ENCODE measurements at places on chromosomes 11 and 22. TPM values are rescaled to one million over a fixed set of nuclear protein-coding genes. Genes with fewer than 3 reads are reported as not detected.

USH1C gene
- 0.78 TPM for total RNA-seq

HORMAD2 gene
- total RNA-seq, result not detected

DNA sequence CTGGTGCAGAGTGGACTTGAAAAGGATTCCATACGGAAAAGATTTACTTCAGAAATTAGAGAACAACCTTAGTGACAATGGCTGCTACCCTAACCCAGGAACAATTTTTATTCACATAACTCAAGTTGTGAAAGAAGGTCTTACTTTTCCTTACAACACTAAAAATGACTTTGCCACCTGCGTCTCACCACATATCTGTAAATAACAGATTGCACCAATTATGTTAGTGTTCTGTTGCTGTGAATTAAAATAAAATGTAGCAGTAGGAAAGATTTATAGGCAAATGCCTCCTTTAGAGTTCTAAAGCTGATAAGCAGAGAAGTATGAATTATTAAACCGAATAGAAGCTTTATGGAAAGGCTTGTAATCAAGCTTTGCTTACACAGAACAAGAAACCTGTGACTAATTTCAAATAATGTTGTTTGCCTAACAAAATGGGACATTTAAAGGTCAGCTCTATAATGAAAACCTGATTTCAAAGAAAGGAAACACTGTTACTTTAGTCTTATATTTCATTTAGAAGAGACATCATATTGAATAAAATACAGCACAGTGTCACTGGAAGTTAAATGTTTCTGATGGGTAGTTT lies 2237.8 kb downstream of the LRRC4C start:
- DNase-seq, result no peak

DNA sequence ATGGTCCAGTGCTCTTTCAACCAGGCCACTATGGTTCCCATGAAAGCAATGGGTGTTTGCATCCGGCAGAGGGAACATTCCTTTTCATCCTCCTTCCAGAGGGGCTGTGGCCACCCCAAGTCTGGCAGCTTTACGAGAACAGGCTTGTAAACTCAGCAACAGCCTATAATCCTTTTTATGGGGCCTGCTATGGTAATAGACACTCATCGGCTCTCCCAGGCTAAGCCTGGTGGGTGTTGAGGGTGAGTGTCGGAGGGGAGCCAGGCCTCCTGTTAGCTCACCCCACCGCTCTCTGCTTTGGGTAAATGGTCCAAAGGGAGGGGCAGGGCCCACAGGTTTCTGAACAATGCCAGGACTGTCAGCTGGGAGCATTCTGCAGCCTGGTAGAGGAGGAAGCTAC lies 111.6 kb upstream of the CD82 start:
- DNase-seq, result no peak

DNA sequence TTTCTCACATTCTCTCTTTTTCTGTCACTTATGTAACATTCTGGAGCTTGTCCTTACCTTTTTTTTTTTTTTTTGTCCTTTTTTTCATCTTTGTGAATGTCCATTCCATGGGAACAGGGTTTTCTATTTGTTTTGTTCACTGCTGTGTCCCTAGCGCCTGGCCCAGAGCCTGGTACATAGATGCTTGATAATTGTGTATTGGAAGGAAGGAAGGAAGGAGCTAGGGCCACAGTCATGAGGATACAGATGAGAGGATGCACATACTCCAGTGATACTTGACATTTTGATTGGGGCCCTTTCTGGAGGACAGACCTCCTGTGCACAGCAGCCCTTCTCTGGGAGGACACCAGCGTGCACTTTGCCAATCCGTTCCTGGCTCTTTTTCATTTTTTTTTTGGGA lies 68.9 kb downstream of the KIAA1671 start:
- no peak for DNase-seq

DNA sequence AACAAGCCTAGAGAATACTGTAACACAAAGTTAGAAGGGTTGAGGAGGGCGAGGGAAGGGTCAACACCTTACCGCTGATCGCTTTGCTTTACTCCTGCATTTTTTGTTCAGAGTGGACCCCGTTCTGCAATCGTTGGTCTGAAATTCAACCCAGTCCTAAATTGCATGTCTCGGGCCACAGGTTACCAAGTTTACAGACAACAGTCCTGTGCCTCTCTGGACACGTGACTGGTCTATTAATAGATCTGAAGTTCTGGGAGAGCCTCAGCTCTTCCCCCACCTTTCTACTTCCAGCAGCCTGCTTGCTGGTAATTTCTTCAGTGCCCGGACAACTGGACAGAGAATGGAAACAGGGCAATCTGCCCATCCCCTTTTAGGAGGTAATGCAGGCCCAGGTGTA lies 74.2 kb downstream of the STIM1 start:
- DNase-seq, result peak; percentile 70

MAP4K2 gene
- 4.3 TPM for total RNA-seq

PSMD13 gene
- total RNA-seq, result 189 TPM

- no peak for DNase-seq
Observed at GRCh38 chr11:59698506-59698905, 15.1 kb downstream of the OR10V1 start.

CALCA gene
- total RNA-seq, result not detected

- DNase-seq, result no peak
Observed at GRCh38 chr11:34234086-34234740, 123.6 kb downstream of the ABTB2 start.

GRCh38 chr22:41925783-41926460 lies 684 bp downstream of the TNFRSF13C start:
- DNase-seq, result peak; percentile 70

PGA5 gene
- not detected for total RNA-seq

DNA sequence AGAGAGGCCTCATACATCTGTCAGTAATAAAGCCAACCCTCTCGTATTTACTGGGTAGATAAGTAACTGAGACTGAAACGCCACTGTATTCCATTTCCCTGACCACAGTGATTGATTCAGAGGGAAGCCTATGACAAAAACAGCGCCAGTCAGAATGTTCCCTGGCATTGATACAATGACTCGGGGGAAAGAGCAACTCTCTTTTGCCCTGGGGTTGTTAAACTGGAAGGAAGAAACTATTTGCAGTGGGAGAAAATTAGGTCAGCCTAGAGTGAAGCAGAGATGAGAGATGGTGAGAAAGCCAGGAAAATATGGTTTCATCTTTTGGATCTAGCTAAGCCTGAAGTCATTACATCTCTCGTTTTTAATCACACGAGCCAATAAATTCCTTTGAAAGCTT lies 48.6 kb upstream of the RBFOX2 start:
- DNase-seq, result no peak

GRCh38 chr22:30444632-30445437 lies 19.3 kb downstream of the MTFP1 start:
- no peak for DNase-seq

GRCh38 chr11:60376601-60377000 lies 1.7 kb upstream of the MS4A7 start:
- DNase-seq, result no peak

MS4A14 gene
- total RNA-seq, result 0.10 TPM

DNA sequence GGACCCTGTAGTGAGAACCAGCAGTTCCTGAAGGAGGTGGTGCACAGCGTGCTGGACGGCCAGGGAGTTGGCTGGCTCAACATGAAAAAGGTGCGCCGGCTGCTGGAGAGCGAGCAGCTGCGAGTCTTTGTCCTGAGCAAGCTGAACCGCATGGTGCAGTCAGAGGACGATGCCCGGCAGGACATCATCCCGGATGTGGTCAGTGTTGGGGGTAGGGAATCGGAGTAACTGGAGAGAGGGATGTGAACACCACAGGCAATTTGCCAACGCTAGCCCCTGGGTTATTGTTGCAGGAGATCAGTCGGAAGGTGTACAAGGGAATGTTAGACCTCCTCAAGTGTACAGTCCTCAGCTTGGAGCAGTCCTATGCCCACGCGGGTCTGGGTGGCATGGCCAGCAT lies 19.9 kb downstream of the MADD start:
- DNase-seq, result no peak

IL17REL gene
- not detected for total RNA-seq

GRCh38 chr11:70806461-70807194 lies 408.3 kb downstream of the CTTN start:
- no peak for DNase-seq

KDELR3 gene
- total RNA-seq, result 1.3 TPM

DNA sequence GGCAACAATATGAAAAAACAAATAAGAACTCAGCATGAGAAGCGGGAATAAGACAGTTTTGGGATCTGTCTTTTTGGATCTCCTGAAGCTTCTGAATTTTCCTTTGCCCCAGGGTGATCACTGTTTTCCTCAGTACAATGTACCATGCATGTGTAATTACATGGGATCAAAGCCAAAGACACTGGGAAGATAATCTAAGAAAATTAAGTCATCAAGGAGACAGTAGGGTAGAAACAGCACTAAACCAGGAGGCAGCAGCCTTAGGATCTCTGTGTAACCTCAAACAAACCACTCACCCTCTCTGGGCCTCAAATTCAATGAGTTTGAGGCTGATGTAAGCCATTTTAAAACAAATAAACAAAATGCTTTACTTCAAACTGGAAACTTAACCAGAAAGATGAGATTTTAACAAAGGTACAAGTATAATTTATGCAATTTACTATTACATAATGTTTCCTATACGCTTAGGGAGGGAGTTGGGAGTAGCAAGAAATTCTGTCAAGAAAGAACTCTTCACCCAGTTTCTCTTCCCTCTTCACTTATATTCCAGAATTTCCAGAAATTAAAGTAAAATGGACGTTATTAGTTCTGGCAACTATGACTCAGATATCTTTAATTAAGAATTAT lies 77.0 kb downstream of the RAB30 start:
- no peak for DNase-seq

- no peak for DNase-seq
Observed at GRCh38 chr11:80958361-80958760, 1517.5 kb upstream of the TENM4 start.

NARS2 gene
- total RNA-seq, result 18.6 TPM

- DNase-seq, result no peak
Observed at GRCh38 chr11:13680501-13681264, 12.2 kb downstream of the FAR1 start.

TNNT3 gene
- 3,441 TPM for total RNA-seq

DNA sequence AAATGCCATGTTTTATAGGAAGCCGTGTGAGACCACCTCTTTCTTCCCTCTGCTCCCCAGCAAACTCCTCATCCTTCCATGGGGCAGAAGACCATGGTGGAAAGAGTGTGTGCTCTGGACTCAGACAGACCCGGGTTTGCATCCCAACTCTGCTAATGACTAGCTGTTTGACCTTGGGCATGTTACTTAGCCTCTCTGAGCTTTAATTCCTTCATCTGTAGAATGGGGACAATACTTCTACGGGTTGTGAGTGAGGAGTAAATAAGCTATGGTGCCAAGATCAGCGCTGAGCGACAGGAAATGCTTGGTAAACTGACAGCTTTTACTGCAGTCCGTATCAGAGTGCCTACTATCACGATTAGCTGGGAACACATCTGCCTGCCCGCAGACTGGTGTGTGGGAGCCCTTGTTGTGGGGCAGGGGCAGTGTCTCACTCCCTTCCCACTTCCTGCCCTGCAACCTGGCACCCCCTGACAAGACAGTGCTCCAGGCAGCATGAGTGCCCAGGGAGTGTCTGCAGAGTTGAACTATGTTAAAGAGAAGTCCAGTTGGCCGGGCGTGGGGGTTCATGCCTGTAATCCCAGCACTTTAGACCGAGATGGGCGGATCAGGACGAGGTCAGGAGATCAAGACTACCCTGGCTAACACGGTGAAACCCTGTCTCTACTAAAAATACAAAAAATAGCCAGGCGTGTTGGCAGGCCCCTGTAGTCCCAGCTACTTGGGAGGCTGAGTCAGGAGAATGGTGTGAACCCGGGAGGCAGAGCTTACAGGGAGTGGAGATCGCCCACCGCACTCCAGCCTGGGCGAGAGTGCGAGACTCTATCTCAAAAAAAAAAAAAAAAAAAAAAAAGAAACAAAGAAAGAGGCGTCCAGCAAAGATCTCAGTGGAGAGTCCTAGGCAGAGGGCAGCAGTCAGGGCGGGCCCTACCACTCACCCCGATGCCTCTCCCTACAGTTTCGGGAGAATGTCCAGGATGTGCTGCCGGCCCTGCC lies 2.2 kb downstream of the SEC14L2 start:
- no peak for DNase-seq

GRCh38 chr11:89436071-89436470 lies 55.1 kb downstream of the NOX4 start:
- DNase-seq, result no peak

MS4A7 gene
- 7.6 TPM for total RNA-seq

SERPING1 gene
- total RNA-seq, result 107 TPM

HMOX1 gene
- total RNA-seq, result 32.3 TPM

DNA sequence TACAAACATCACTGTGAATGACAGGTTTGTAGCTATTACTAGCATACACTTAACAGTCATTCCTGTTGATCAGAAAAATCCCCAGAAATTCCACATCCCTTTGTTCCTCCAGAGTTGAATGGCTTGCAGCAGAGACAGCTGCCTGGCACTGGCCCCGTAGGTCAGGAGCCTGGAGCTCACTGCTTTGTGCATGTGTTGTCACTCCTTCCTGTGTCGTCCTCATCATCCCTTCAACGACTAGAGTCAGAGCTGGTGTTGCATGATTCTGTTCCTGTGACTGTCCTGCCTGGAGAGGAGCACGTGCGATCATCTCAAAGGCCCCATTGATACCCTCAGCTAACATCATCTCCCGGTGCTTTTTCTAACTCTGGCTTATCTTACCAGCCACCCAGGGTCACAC lies 58.3 kb downstream of the LDLRAD3 start:
- DNase-seq, result peak; percentile 49

- no peak for DNase-seq
Observed at GRCh38 chr11:115521825-115522224, 17.6 kb upstream of the CADM1 start.

DNA sequence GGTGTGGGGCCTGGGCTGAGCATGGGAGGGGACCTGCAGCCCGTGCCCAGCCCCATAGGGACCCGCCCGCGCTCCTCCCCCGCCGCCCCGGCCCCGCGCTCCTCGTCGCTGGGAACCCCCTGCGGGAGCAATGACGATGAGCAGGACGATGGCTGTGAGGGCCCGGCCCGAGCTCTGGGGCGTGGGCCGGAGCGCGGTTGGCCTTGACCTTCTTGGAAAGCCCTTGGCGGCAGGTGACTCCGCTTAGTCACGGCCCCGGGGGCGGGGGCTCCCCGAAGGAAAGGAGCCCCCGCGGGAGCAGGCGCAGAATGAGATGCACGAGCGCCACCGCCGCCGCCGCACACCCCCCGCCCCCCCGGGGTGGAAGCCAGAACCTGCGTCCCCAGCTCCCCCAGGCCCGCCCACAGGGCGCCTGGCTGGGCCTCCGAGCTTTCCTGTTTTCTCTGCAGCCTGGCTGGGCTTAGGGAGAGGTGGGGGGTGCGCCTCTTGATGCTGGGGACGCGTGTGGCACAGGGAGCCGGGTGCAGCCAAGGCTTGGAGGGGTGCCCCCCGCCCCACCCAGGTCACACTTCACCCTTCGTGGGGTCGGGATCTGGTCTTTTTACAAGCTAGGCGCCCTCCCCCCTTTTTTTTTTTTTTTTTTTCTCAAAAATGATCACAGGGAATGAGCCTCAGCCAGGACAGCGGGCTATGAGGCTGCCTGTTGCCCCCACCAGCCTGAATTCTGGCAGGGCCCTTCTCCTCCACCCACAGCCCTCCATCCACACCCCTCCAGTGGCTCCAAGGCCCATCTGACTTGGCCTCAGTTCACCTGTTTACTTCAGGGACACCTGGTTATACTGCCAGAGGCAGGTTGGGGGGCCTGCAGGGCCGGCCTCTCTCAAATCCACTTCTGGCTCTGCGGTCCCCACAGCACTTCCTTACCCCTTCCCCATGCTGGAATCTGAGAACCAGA lies 17.9 kb downstream of the CRELD2 start:
- DNase-seq, result peak; percentile 87

GRCh38 chr11:75743711-75744563 lies 24.6 kb upstream of the DGAT2 start:
- DNase-seq, result peak; percentile 36
